ENCODE measurements at places on chromosomes 12 and 14.

DNA sequence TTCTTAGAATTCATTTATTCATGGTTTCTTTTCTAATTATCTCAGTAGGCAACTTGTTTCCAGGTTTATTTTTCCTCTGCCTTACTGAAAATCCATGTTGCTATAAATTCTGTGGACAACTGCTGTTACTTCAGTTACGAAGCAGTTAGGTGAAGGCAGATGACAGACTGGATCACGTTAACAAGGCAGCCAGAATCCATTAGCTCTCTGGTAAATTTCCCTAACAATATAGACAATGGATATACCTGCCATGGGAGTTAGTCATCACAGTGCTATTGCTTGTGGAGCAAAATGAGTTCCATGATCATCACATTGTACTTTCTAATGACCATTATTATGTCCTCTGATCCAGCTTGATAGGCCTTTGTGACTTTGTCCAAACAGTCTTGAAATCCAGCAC lies 291.5 kb downstream of the NELL2 start:
- DNase-seq, result no peak

DNA sequence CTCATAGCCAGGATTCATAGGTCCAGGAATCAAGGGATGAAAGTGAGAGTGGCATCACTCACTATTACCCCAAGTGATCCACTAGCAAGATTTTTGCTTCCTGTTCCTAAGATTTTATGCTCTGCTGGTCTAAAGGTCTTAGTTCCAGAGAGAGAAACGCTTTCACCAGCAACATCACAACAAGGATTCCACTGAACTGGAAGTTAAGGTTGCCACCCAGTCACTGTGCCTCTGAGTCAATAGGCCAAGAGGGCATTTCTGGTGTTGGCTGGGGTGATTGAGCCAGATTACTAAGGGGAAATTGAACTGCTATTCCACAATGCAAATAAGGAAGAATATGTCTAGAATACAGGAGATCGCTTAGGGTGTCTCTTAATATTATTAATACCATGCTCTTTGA lies 142.5 kb upstream of the ARID2 start:
- DNase-seq, result no peak

DNA sequence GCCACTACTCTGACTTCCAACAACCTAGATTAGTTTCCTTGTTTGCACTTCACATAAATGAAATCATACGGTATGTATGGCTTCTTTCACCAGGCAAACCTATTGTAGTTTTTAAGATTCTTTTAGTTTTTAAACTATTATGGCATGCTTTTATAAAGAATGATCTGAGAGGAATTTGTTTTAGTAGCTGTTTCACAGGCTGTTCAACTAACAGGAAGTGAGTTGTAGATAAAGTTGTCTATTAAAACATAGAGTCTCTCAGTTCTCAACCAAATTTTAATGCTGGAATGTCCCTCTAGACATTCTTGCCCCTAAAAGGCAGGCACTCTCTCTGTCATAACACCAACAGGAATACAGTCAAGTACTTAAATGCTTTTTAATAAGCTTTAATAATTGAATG lies 102.7 kb upstream of the DACT1 start:
- DNase-seq, result no peak

DNA sequence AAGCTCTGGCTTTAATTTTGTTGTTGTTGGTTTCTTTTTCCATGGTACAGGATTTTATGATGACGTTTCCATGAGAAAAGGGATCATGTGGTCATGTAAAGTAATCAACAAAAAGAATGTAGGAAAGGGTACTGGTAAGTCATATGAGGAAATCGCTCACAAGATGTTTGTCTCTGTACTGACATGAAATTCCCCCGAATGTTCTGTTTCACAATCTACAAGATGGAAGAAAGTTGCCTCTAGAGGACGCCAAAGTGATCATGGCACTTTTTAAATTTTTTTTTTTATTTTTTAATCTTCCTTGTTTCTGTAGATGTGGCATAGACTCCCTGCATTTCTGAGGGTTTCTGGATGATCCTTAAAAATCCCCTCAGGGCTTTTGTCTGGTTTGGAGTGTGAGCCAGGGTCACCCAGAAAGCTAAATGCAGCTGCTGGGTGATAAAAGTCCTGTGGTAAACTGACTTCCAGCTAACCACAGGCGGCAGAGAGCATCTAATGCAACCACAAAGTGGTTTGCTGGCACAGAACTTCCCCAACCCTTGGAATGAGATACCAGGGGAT lies 393.5 kb downstream of the CCDC91 start:
- no peak for DNase-seq

- DNase-seq, result no peak
Observed at GRCh38 chr12:59580050-59580449, 15.8 kb upstream of the SLC16A7 start.

DNA sequence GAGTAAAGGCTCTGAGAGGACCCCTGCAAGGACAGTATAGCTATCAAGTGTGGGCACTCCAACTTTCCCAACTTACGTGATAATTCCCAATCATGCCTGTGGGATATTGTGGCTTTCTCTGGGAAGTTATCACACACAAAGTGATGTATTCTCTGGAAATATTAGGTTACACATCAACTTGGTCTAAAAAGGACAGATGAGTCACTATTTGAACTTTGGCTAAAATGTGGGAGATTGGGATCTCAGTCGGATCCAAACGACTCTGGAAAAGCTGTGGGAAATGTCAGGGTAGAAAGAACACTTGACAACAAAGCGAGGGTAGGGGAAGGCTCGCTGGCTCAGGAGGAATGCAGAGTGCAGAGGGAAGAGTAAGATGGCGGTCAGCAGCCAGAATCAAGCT lies 1048.9 kb downstream of the BCL11B start:
- DNase-seq, result no peak

- DNase-seq, result no peak
Observed at GRCh38 chr14:37232907-37233481, 35.3 kb downstream of the MIPOL1 start.

- no peak for DNase-seq
Observed at GRCh38 chr12:85357609-85358008, 77.6 kb downstream of the ALX1 start.

DNA sequence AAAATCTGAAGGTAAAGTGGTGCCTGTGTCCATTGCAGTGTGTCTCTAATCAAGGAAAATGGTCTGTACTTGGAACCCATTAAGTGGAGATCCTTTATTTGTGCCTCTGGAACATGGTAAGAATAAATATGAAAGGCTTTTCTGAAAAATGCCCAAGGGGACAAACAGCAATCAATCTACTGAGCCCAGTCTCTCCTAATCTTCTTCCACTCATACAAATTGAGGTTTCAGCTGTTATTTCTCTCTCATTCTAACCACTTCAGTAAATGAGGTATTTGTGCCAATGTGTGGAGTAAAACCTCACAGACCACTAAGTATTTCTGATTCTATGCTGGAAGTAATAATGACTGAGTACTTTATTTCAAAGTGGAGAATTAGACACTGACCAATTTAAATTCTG lies 82.3 kb upstream of the ST8SIA1 start:
- no peak for DNase-seq

DNA sequence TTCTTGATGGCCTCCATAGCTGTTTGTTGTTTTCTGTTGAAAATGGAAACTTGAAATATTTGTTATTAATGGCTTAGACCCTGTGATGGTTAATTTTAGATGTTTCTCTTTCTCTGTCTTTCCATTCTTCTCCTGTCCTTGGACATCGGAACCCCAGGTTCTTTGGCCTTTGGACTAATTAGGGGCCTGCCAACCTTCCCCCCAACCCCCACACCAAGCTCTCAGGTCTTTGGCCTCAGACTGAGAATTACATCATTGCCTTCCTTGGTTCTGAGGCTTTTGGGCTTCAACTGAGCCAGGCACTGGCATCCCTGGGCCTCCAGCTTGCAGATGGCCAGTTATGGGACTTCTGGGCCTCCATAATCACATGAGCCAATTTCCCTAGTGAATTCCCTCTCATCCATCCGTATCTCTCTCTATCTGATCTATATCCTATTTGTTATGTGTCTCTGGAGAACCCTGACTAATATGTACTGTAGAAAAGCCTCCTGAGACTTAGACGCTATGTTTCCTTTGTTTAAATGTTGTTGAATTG lies 71.6 kb downstream of the FGD4 start:
- no peak for DNase-seq

GRCh38 chr14:47207617-47208016 lies 467.8 kb downstream of the MDGA2 start:
- no peak for DNase-seq

GRCh38 chr12:6340745-6341416 lies 995 bp downstream of the TNFRSF1A start:
- DNase-seq, result no peak

GRCh38 chr12:22986997-22987396 lies 362.0 kb downstream of the ETNK1 start:
- no peak for DNase-seq

GRCh38 chr14:95323917-95324316 lies 4.2 kb upstream of the CLMN start:
- no peak for DNase-seq

GRCh38 chr12:70983692-70984091 lies 63.2 kb upstream of the PTPRR start:
- DNase-seq, result no peak

DNA sequence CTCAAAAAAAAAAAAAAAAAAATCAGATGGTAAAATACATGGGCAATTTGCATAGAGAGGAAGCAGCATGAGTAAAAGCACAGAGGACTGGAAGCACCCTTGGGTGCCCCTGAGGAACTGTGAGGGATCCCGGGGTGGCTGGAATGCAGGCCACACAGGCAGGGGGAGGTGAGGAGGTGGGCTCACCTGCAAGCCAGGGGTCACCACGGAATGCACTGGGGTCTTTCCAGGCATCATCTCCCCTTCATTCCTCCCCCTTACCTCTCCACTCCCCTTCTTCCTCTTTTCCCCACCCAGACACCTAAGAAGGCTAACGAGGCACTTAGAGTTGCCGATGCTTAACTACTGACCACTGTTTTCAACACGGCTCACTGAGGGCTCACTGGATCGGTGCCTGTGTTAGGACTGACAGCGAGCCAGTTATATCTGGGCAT lies 14.4 kb upstream of the HIP1R start:
- DNase-seq, result no peak

DNA sequence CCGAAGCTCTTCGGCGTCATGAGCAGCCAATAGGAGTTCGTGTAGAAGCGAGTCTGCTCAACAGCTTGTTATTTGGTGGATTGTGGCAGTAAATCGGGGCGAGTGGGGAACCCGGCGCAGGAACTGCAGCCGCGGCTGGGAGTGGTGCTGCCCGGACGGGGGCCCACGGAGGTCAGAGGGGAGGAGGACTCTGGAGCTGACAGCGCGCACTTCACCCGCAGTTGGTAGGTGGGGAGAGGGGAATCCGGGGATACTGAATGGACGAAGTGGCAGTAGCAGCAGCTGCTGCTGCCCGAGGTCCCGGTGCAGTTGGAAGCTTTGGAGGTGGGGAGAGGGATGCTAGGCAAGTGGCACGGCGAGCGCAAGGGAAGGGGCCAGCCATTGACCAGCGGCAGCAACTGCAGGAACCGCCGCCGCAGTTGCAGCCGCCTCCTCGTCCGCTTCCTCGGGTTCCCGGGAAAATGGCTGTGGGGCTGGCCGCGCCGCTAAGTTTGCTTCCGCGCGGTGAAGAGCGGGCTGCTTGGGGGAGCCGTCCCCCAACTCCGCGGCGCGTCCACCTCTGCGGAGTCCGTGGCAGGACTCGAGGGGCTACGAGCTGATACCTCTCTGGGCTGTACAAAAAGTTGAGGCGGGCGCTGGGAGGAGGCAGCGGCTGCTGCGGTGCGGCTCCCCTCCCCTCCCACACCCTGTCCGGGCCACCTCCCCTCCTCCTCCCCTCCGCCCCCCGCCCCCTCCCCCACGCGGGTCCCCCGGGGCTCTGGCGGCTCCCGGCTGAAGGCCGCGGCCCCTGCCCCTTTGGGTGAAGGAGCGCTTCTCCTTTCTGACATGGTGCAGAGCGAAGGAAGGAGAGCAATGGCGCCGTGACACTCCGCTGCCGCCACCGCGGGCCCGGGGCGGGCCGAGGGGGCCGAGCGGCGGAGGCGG lies at the start of gene ARID4A:
Gene ARID4A (plus strand): TSS at position 79 of the 924 bp plus-strand sequence. CDS start 1,300 bp downstream, outside the sequence.
- DNase-seq, result no peak

GRCh38 chr12:114477989-114478395 lies 72.0 kb upstream of the TBX5 start:
- no peak for DNase-seq

GRCh38 chr12:96241846-96242256 lies 47.7 kb downstream of the ELK3 start:
- no peak for DNase-seq

DNA sequence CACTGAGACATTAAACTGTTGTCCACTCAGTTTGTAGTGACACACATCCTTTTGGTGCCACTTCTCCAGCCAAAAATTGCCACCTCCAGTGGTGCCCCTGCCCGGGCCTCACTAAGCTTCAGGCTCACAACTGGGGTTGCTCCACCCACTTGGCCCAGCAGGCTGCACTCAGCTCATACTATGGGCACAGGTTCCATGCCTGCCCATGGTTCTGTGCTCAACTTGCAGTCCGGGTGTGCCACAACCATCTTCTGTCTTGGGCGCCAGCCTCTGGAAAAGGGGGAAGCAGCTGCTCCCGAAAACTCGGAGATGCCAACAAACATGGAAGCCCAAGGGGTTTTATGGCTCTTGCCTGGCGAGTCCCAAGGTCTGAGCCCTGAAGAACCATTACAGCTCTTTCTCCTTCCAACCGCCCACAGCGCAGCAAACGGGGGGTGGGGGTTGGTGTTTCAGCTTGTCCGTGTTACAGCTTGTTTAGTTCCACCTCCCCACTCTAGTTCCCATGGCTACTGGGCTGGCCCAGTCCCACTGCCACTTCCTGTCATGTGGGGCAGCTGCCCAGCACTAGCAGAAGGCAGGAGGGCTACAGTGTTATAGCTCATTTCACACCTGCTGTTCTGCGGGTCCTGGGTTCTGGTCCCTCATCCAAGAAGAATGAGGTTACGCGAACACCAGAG lies 998.3 kb downstream of the SLC16A7 start:
- DNase-seq, result no peak

DNA sequence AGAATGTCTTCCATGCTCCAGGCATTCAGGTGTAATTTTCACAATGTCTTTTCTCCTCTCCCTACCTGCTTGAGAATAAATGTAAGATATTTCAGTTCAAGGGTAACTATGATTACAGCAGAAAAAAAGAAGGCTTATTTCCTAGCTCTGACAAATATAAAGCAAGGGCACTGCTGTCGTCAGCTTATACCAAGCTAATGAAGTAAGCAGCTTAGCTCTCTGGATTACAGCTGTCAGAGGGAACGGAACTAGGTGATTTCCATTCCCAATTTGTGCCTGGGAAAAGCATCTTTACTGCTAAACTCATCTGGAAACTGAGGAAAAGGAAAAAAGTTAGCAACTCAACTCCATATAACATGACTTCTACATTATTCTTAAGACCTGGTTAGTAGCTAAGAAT lies 56.5 kb downstream of the ZFYVE26 start:
- DNase-seq, result peak; percentile 48
